Mesangial cell (primary cell): ENCODE measurements at places on chromosomes 5 and 9. TPM values are rescaled to one million over a fixed set of nuclear protein-coding genes. Genes with fewer than 3 reads are reported as not detected.

CFAP157 gene
- total RNA-seq, result not detected in 2 replicates

LYRM7 gene
- total RNA-seq, result 2.9 and 3.2 TPM in 2 replicates

PCDHGB6 gene
- 2.0 and 6.3 TPM in 2 replicates for total RNA-seq

LHX3 gene
- not detected in 2 replicates for total RNA-seq

GCNT4 gene
- 0.65 and 1.1 TPM in 2 replicates for total RNA-seq

GABRP gene
- not detected in 2 replicates for total RNA-seq

FAF2 gene
- 27.4 and 30.0 TPM in 2 replicates for total RNA-seq

CCDC171 gene
- total RNA-seq, result 0.98 and 1.8 TPM in 2 replicates

DNAH5 gene
- 0.76 and 0.98 TPM in 2 replicates for total RNA-seq

ABO gene
- total RNA-seq, result 1.1 TPM in 1 of 2 replicates, not detected in the other

SLC46A2 gene
- total RNA-seq, result not detected in 2 replicates

IFNA5 gene
- total RNA-seq, result not detected in 2 replicates

RMI1 gene
- total RNA-seq, result 1.5 and 7.5 TPM in 2 replicates

FBP2 gene
- total RNA-seq, result not detected in 2 replicates

ITK gene
- not detected in 2 replicates for total RNA-seq

GMCL2 gene
- not detected in 2 replicates for total RNA-seq

DRD1 gene
- total RNA-seq, result not detected in 2 replicates

LCN6 gene
- total RNA-seq, result not detected in 2 replicates

GAPVD1 gene
- total RNA-seq, result 23.8 and 27.0 TPM in 2 replicates
